ENCODE measurements at places on chromosomes 5 and 9. TPM values are rescaled to one million over a fixed set of nuclear protein-coding genes. Genes with fewer than 3 reads are reported as not detected.

DNA sequence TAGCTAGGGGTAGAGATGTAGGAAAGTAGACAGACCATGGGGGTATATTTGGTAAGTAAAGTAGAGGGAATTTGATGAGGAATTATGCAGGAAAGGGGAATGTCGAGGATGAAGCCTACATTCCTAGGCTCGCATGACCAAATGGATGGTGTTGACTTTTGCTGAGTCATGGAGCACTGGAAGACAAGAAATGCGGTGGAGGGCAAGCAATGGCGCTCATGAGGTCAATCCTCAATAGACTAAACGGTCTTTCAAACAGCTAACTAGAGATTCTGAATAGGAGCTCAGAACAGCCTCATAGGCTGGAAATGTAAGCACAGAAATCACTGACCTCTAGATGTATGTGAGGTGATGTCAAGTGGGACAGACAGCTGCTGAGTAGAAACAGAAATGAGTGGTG lies 50.7 kb upstream of the FST start:
- no peak for DNase-seq

The FOXI1 gene
- 8.1 TPM for polyA plus RNA-seq

DNA sequence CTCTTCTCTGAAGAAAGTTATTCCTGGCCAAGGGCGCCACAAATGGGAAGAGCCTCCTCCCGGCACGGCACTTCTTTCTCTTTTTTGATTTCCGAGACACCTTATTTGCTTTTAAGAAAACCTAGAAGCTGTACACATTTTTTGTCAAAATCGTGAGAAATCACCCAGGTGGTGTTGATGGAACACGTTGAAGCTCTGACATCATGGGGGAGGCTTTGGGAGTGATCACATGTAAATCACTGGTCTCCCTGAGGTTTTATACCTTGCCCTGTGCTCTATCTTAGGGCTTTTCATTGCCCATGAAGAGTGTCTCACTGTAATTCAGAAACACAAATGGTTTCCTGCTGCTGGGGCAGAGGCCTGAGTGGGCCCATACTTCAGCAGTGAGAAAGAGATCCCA lies 27.4 kb downstream of the SLC36A1 start:
- no peak for DNase-seq

GRCh38 chr9:2023532-2023931 lies 8.4 kb downstream of the SMARCA2 start:
- DNase-seq, result no peak

GRCh38 chr9:135756576-135756975 lies 54.6 kb downstream of the KCNT1 start:
- no peak for DNase-seq

DNA sequence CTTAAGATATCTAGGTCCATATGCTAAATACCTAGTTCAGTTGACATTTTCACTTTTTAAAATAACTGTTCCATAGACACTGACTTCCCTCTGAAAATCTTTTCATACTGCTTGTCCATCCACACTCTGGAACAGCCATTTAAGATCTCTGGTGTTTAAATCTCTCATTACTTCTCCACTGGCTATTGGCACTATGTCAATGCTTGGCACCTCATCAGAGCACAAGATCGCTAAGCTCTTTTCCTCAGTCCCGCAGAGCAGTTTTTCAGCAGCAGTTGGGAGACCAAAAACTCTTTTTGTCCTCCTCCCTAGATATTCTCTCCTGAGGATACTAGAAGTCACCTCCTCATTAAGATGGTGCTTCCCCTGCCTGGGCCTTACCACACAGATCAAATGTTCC lies 172.7 kb downstream of the KIAA0825 start:
- no peak for DNase-seq

DNA sequence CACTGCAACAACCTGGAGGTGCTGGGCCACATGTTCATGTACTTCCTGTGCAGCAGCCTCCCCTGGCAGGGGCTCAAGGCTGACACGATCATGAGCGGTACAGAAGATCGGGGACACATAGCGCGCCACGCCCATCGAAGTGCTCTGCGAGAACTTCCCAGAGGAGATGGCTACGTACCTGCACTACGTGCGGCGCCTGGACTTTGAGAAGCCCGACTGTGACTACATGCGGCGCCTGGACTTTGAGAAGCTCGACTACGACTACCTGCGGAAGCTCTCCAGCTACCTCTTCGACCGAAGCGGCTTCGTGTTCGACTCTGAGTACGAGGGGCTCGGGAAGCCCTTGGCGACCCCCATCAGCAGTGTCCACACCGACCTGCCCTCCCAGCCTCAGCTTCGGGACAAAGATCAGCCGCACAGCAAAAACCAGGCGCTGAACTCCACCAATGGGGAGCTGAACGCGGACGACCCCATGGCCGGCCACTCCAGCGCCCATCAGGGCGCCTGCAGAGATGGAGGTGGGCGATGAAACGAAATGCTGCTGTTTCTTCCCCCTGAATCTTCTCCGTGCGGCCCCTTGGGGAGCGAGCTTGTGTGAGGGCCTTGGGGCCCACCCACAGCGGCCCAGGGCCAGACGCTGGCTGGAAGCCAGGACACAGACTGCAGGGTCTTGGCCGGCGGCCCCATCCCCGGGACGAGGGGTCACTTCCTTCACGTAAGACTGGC lies 56.5 kb downstream of the JAK2 start:
- DNase-seq, result no peak

- DNase-seq, result no peak
These were observed 51.0 kb upstream of the TNC start for GRCh38 chr9:115169003-115169402.

The FAM13B gene
- 52.8 TPM for polyA plus RNA-seq

DNA sequence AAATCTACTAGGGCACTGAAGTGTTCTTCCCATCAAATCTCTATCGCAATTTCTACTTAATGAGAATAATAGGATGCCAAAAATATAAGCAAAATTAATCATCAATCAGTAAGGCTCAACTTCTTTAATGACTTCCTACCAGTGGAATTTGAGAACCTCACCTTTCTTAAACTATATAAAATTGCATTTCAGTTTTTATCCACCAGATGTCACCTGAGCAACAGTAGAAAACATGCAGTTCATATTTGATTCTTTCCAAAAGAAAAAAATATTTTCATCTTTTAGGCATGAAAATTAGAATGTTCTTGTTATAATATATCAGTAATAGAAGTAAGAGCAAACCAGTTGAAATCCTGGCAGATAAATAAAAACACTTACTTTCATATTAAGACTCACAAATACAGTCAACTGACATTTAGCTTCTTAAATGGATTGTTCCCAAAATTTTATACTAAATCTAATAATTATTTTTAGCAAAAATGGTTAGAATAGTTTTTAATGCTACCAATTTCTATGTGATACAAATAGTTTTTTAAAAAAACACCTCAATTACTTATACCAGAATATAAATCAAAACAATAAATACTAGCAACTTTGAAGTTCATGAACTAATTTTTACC lies 13.4 kb upstream of the CCDC112 start:
- DNase-seq, result no peak

- no peak for DNase-seq
These were observed 1.4 kb downstream of the FAM169A start for GRCh38 chr5:74864823-74865222.

The HARS2 gene
- 47.5 TPM for polyA plus RNA-seq

DNA sequence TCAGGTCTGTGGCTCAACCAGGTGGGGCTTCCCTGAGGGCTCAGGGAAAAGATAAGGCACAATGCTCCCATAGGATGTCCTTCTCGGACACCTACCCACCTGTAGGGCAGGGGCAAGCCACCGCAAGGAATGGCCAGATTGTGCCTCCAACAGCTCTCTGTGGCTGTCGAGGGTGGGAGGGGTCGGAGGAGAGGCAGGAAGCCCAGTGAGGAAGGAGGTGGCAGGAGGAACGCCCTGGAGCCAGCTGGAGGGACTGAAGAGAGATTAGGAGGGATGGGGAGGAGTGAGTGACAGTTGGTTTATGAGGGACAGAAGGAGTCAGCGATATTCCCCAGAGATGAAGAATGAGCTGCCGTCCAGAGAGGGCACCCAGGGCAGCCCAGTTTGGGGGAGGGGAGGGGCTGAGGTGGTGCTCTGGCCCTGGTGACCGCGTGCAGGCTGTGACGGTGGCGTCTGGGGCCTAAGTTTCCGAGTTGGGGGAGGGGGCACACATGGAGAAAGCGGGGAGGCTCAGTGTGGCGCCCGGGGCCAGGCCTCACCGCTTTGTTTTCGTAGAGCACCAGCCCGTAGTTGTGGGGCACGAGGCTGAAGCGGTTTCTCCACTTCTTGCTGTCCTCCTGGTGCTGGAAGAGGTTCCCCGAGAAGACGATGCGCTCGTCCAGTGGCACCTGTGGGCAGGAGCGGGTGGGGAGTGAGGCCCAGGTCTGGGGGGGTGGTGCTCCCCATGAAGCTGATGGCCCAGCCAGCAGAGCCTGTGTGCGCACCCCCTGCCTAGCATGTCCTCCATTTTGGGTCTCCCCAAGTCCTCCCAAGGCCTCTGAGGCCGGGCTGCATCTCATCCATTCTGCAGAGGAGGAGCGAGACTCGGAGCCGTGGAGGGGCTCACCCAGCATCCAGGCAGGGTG lies 75.6 kb downstream of the LRSAM1 start:
- no peak for DNase-seq

DNA sequence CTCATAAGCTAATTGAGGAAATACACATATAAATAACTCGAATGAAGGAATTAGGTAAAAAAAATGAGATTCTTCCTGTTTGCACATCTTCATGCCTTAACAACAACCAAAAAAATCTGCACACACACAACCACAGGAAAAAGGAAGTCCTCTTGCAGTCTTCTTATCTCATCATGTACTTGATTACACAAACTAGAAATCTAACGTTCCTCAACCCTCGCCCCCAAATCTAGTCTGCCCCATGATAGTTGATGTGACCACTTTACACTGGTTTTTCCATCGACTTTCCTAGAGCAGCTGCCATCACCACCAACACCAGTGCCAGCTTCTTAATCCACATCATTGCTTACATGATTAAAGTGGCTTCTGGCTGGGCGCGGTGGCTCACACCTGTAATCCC lies 31.2 kb upstream of the RNU6ATAC start:
- no peak for DNase-seq

GRCh38 chr9:72827950-72828731 lies 124.7 kb downstream of the ALDH1A1 start:
- DNase-seq, result no peak

DNA sequence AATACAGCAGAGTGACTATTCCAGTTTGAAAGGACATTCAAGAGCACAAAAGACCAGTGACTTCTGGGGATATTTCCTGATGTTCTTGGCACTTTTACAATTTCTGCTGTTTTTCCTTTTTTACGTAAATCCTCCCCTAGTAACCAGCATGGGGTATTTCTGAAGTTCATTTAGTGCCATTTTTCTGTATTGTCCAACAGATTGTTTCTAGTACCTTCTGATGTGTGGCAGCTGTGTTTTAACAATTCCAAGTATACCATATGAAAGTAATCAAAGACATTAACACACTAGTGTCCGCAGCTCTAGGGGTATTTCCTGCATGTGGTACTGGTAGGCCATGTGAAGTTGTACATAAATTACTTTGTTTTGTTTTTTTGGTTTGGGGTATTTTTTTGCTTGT lies 53.0 kb upstream of the SMARCA2 start:
- peak; percentile 53 for DNase-seq

GRCh38 chr5:1343931-1344901 lies 683 bp downstream of the CLPTM1L start:
- no peak for DNase-seq

- DNase-seq, result no peak
These were observed 103.0 kb upstream of the FTMT start for GRCh38 chr5:121748686-121749085.

The SEMA5A gene
- 44.9 TPM for polyA plus RNA-seq

DNA sequence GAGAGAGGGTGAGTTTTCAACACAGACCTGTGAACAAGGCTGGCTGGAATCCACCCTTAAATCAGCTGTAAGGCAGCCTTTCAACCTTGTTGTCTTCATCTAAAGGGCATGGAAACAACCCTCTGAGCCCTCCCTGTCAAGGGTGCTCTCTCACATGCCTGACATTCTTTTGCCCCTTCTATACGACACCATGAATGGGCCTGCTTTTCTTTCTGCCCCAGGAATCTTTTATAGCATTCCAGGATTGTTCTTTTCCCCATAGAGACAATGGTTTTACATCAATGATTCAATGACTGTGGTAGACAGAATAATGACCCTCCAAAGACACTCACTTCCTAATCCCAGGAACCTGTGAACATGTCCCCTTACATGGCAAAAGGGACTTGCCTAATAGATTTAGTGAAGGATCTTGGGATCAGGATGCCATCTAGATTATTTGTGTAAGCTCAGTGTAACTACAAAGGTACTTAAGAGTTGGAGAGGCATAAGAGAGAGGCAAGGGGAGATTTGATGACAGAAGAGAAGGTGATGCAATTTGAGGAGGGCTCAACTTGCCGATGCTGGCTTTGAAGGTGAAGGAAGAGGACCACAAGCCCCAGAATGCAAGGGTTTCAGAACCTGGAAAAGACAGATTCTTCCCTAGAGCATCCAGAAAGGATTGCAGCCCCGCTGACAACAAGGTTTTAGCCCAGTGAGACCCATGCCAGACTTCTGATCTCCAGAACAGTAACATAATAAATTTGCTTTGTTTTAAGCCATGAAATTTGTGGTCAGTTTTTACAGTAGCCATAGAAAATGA lies 29.2 kb upstream of the HMHB1 start:
- DNase-seq, result no peak

DNA sequence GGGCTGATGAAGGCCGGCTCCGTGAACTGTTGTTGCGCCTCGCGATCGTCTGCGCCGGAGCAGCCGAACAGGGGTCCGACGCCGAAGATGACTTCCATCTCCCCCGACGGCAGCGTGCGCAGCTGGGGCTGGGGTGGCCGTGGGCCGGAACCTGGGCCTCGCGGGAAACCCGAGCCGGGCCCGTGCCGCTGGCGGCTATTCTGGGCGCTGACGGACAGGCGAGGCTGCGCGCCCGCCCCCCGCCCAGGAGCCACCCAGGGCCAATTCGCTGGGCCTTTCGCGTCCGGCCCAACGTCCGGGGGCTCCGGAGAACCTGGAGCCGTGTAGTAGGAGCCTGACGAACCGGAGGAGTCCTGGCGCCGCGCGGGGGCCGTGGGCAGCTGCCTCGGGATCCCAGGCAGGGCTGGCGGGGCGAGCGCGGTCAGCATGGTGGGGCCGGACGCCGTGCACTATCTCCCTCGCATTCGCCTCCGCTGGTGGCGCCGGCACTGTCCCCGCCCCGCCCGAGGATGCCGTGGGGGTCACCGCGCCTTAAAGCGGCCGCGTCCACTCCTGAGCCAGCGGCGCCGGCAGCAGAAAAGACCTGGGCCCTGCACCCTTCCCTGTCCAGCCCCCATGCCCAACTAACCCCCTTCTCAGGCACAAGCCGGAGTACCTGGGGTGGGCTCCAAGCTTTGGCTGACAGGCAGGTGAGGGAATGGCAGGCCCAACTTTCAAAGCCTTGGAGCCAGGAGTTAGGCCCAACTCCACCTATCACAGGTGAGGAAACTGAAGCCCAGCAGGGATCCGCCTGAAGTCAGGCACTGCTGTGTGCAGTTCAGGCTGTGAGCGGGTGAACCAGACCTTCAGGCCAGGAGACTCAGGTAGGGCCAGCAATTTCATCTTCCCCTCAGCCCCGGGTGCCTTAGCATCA lies at the start of gene PROB1:
TSS of gene PROB1 (minus strand) at position 451 of the 913 bp plus-strand sequence. CDS start at position 428, 23 bp downstream.
- no peak for DNase-seq

The LCN6 gene
- polyA plus RNA-seq, result not detected
